GDM1 (cell line): ENCODE measurements at places on chromosomes 6 and 20.

DNA sequence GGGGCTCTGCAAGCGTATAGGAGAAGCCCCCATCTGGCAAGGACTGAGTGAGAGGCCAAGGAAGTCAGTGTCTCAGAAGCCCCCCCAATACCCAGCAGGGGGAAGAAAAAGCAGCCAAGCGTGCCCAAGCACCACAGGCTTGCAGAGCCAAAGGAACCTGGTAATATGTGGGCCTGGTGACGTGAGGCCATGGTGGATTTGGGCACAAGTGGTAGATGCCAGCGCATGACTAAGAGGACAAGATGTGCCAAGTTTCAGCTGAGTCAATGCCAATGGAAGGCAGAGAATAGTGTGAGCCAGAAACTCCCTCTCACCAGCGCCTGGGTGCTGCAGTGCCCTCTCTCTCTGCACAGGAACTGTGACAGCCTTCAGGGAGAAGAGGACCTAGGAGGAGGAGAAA lies 110.0 kb downstream of the QRSL1 start:
- DNase-seq, result no peak

DNA sequence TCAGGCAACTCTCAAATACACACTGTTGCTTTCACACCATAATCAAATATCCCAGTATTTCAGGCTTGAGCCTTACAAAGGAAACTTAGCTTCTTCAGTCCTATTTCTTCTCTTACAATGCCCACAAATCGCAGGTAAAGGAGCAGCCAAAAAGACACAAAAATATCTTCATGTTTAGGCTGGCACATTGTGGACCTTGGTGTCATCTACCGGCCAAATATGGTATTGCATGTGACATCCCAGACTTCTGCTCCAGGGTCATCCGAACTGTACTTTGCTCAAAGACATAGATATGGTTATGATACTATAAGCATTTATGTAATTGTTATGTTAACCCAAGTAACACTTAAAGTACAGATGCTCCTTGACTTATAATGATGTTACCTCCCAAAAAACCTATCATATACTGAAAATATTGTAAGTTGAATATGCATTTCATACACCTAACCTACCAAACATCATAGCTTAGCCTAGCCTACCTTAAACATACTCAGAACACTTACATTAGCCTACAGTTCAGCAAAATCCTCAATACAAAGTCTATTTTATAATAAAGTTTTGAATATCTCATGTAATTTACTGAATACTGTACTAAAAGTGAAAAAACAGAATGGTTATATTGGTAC lies 4.6 kb downstream of the OR2H2 start:
- DNase-seq, result peak; percentile 11

DNA sequence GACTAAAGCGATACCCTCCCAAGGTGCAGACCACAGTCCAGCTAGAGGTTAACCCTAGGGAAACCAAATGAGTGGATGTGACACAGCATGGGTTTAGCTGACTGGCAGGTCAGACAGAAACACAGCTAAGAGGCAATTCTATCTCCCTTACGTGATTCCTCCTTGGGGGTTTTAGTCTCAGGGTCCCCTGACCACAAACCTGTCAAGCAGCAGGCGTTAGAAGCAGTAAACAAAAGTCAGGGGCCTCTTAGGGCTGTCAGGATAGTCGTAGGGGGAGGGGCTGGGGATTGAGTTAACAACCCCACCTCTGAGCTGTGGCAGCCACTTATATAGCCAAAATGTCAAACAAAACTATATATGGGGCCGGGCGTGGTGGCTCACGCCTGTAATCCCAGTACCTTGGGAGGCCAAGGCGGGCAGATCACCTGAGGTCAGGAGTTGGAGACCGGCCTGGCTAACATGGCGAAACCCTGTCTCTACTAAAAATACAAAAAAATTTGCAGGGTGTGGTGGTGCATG lies 13.6 kb downstream of the KCNK5 start:
- DNase-seq, result no peak

- no peak for DNase-seq
Observed at GRCh38 chr6:35305117-35305516, 7.5 kb downstream of the DEF6 start.

DNA sequence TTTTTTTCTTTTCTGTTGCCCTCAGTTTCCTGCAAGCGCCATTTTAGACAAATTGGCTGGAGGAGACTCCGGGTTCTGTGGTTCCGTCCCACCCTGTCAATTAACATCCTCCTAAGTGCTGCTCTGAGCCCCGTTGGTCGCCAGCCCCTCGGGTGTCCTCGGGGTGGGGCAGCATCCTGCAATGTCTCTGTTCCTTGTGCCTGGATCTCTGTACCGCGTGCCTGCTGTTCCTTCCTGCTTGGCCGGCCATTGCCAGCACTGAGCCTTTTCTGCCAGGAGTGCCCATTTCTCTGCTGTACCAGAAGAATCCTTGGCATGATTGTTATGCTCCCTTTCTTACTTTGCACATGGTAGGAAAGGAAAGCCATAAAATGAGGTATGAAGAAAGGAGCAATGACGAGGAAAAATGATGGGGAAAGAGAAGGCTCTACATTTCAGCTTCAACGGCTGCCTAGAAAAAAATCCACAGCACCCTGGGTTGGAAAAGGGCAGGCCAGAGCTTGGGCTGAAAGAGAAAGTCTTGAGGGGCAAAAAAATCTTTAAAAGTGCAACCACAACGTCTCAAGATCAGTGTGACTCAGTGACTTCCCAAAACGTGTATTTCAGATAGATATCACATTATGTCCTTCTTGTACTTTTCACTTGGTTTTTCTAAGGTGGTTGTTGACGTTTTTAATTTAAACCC lies 256.7 kb downstream of the CLIC5 start:
- no peak for DNase-seq

GRCh38 chr20:55437798-55438415 lies 567.4 kb downstream of the CBLN4 start:
- DNase-seq, result no peak

DNA sequence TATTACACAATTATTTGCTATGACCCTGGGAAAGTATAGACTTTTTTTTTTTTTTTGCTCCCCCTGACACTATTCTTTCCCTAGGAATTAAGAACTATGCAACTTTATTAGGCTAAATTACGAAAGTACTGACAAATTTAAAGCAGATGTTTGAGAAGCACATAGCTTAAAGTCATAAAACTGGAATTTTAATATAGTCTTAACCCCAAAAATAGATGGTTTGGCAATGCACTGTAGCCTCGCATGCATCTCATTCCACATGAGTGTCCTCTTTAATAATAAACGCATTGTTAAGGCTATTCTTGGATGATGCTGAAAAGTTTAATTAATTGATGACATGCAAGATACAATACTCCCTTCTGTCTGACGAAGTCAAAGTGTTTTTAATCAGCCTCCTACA lies 49.3 kb downstream of the TBC1D7 start:
- DNase-seq, result no peak

GRCh38 chr6:90231308-90231707 lies 65.3 kb downstream of the BACH2 start:
- DNase-seq, result no peak

DNA sequence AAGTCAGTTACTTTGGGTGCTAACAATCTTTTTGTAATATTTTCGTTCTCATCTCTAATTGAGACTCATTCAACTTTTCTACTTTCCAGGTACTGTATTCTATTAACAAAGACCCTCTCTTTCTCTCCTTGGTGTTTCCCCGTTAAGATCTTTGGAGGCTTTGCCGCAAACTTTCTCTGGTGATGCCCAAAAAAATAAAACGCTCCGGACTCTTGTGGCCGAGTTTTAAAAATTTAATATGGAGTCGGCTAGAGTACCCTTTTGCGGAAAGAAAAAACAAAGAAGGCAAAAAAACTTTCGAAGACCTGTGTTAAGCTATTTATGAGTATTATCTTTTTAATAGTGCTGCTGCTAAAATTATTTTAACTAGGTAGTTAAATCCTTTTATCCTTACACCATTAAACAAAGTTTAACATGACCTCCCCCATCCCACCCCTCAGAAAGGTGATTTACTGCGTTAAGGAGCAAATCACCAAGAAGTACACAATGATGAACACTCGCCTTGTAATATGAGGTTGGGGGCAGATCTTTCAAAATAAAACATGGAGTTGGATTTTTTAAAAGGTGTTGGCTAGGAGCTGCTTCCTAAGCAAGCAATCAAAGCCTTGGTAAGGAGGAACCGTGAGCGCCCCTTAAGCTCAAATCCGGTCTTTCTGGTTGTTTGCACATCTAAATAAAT lies 10.0 kb downstream of the SIM1 start:
- no peak for DNase-seq

DNA sequence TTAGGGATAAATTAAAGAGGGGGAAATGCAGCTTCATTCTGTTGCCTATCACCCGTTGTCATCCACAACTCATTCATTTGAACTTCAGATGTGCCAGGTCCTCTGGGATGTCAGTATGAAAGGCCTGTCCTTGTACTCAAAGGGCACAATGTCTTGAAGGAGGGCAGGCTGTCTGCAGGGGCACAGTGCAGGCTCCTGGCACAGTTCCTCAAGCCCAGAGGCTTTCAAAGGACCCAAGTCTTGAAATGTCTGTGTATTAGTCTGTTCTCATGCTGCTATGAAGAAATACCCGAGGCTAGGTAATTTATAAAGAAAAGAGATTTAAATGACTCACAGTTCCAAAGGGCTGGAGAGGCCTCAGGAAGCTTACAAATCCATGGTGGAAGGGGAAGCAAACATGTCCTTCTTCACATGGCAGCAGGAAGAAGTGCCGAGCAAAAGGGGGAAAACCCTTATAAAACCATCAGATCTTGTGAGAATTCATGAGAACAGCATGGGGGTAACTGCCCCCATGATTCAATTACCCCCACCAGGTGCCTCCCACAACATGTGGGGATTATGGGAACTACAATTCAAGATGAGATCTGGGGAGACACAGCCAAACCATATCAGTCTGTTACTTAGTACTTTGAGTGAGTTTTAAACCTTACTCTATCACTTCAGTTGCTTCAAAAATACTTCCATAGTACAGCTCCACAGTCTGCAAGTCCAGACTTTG lies 9.4 kb downstream of the SNX9 start:
- no peak for DNase-seq

- DNase-seq, result no peak
Observed at GRCh38 chr6:12483712-12484111, 193.6 kb downstream of the EDN1 start.

DNA sequence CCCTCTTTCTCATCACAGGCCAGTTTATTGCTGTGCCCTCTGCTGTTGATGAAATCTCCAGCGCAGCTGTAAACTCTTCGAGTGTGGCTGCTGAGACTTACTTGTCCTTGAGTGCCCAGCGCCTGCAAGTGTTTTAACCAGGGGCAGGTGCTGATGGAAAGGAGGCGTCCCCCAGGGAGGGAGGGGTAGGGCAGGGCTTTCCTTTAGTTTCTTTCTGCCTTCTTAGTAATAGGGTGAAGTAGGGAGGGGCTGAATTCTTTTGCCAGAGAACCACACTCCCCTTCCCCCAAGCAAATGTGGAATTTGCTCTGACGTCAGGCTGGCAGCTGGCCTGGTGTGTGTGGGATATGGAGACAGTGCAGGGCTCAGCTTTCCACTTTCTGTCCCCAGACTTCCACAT lies 61.2 kb downstream of the IGF2R start:
- DNase-seq, result no peak

DNA sequence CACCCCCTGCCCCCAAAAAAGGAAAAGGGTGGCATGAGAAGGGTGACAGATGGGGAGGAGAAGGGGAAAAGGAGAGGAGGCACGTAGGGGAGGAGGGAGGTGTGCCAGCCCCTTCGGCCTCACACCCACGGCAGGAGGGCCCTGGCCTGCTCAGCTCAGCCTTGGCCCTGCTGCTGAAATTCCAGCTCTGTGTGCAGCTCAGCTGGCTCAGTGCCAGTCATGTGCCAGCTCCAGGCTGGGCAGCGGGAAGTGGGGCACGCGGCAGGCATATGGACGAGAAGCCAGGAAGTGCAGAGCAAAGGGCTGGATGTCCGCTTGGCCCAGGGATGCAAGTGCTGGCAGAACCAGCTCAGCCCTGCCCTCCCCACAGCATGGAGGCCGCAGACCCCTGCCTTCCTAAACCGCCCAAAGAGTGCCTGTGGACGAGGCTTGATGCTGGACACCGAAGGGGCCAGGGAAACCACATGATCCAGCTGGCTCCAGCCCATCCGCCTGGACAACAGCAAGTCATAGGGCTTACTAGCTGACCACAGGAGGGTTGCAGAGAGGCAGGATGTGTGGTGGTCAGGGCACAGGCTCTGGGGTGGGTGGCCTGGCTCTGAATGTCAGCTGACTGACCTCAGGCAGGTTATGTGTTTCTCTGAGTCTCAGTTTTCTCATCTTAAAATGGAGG lies 60.2 kb downstream of the NOL4L start:
- DNase-seq, result no peak

DNA sequence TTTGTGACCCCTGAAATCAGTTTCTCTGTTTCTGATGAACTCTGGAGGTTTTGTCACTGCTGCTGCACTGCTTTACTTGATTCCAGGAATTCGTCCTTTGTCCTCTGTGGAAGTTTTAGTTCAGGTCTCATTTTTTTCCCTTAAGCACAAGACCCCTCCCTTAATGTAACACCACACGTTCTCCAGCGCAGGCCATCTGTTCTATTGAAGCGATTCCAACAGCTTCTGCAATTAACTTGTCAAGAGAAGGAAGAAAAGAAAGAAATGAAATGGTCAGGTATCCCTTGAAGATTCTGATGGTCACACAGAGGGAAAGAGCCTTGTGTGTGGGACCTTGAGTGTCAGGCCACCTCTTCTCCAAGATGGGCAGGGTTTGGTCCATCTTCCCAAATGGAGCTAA lies 7.8 kb upstream of the MAS1L start:
- no peak for DNase-seq

- DNase-seq, result no peak
Observed at GRCh38 chr6:136254851-136255466, 4.8 kb upstream of the MTFR2 start.

GRCh38 chr6:17442196-17442595 lies 48.8 kb downstream of the CAP2 start:
- DNase-seq, result no peak

- DNase-seq, result no peak
Observed at GRCh38 chr6:15282334-15282733, 36.5 kb downstream of the JARID2 start.

GRCh38 chr6:158560836-158561320 lies 987 bp downstream of the TMEM181 start:
- DNase-seq, result no peak

- no peak for DNase-seq
Observed at GRCh38 chr6:153976921-153977693, 61.9 kb upstream of the OPRM1 start.

DNA sequence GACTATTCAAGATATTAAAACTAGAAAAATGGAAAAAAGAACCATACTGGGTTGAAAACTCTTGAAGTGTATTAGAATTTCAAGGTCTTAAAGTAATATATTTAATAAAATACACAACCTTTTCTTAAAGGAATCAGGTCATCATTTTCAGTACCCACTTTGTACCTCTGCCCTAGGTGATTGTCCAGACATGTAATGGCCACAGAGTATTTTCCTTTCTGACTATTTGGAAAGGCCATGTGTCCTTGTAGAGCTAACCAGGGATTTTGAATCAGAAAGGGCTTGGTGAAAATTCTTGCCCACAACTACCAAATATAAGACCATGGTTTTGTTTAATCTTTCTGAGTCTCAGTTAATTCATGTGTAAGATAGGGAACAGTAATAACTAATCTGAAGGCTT lies 91.4 kb upstream of the MLIP start:
- DNase-seq, result no peak

DNA sequence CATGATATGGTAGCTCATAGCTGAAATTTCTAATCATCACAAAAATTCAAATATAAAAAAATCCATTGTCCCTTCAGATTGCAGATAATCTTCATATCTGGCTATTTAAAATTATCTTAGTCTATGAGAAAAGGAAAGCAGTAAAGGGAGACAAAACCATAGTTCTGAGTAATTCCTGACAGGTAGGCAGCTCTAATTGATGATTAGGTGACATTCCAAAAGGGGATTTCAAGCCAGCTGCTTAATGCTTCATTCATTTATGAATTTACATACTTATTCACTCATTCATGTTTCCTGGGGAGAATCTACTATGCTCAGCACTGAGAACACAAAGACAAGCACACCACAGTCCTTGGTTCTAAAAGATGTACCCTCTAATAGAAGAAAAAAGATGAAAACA lies 437.1 kb downstream of the COL12A1 start:
- no peak for DNase-seq
